ENCODE measurements at places on chromosomes 3 and 15.

DNA sequence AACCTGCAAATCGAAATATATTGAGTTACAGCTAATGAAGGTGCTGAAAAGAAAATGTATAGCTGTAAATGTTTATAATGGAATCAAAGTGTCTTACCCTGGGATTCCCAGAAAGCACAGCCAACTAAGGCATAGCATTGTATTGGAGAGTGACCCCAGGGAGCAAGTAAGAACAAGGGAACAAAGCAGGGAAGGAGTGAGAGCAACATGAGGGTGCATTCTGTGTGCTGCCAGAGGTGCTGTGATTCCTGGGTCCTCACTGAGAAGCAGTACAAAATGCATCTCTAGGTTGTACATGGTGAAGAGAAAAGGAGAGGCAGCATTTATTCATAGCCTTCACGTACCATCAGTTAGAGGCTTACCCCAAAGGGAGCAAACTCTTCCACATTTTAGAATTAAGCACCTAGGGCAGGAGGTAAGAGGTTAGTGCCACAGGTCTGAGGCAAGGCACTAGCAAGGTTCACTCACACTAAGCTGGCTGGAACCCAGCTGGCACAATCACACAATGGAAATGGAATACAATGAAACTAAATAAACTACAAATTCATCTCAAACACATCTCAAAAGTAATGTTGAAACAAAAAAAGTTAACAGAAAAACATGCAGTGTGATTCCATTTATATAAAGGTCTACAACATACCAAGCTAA is 151.5 kb upstream of the C2CD4B start:
- DNase-seq, result no peak

GRCh38 chr15:77739591-77740378 is 107.1 kb upstream of the LINGO1 start:
- DNase-seq, result no peak

- peak; percentile 70 for DNase-seq
These were observed 101.5 kb downstream of the MYRIP start for GRCh38 chr3:39910826-39911464.

- no peak for DNase-seq
These were observed 56.8 kb upstream of the LCTL start for GRCh38 chr15:66622591-66623022.

- DNase-seq, result no peak
These were observed 15.6 kb downstream of the B4GALT4 start for GRCh38 chr3:119225121-119225520.

DNA sequence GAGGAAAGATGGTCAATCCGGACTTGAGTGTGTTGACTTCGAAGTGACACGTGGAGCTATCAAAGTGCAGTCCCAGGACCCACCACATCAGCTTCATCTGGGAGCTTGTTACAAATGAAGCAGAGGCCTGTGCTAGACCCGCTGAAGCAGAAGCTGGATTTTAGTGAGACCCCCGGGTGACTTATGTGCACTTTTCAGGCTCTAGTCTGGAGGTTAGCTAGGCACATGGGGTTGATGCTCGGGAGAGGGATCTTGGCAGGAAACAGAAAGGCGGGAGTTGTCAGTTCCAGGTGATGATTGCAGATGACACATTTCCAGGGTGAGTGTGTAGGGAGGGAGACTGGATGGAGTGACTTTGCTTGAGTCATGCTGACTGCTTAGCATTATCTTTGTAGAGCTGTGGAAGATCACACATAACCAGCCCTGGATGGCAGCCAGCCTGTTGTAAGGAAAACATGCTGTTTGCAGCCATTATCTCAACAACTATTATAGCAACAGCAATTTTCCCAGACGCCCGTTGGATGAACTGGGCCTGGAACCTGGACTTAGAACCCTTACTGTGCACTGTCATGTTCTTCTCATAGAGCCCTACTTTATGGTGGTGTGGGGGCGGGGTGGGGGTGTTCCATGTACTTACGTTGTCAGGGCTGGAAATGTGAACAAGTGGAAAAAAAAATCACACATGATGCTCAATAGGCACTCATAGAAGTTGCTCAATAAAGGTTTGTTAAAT is 122.4 kb downstream of the THSD4 start:
- peak; percentile 91 for DNase-seq

DNA sequence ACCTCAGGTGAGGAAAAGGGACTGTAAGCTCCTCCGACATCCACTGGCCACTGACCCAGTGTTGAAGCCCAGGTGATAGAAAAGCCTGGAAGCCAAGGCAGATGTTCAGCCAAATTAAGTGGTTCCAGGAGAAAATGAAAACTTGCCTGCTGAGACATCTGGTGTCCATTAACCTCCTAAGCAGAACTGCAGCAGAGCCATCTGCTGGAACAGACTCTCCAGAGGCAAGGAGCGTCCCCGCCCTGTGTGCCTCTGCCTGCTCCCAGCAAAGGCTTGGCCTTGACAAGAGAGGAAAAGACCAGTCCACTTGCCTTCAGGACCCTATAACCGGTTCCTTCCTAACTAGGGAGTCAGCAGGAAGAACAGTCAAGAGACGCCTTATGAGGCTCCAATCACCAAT is 48.2 kb downstream of the SRGAP3 start:
- DNase-seq, result no peak

GRCh38 chr3:42663581-42664437 is 10.3 kb downstream of the ZBTB47 start:
- DNase-seq, result no peak

GRCh38 chr3:65758438-65758837 is 280.3 kb downstream of the MAGI1 start:
- no peak for DNase-seq

DNA sequence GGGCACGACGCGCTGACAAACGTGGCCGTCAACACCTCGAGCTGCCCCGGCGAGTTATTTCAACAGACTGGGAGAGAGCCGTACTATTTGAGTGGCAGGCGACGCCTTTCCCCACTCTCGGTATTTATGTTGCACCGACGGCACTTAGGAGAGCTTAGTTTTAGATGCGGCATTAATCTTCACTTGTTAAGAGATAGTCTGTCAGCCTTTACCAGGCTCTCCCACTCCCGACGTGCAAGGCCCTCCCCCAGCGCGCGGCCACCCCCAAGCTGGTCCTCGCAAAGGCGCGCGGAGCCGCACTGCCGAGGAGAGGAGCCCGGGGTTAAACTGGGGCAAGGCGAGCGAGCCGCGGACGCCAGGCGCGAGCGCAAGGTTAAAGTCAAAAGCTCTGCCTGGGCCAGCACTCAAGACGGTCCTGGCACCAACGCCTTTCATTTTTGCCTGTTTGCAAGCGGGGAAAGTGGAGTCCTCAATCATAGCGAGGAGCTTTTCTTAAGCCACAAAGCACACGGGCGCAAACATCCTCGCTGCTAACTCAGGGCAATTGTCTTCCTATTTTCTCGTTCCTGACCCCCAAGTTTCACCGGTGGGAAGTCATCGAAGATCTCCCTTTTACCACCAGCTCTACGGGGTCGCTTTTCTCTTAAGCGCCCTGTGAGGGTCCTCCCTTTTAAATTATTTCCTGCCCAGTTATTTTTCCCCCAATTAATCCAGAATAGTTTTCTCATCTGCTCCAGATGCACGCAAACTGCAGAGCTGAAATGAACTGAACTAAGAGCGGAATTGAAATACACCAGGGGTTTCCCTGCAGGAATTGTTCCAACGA is 86.6 kb downstream of the NR2F2 start:
- DNase-seq, result no peak

GRCh38 chr3:83523470-83524073 is 1435.2 kb upstream of the CADM2 start:
- DNase-seq, result peak; percentile 67

GRCh38 chr15:41944313-41944940 is 27.9 kb downstream of the EHD4 start:
- peak; percentile 94 for DNase-seq

- DNase-seq, result no peak
These were observed 2.1 kb downstream of the PLA2G4F start for GRCh38 chr15:42154212-42154941.

DNA sequence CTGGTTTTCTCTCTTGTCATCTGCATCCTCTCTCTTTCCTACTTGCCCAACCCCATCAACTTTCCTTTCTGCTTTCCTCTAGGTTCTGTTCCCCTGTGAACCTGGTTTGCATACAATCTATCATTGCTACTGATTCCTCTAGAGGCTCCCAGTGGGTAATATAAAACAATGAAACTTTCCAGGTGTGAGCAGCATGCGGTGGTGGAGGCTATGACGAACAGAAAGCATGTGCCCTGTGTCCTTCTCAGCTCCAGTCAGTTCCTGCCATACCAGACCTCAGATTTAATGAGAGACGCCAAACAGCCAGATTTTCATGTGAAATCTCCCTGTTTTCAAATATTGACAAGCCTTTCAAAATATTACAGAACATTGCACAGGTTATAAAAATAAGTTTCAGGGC is 3.5 kb upstream of the ACAP2 start:
- no peak for DNase-seq

GRCh38 chr3:142705198-142705597 is 18.6 kb upstream of the TRPC1 start:
- no peak for DNase-seq

GRCh38 chr3:43223670-43224364 is 62.5 kb upstream of the SNRK start:
- DNase-seq, result peak; percentile 26

GRCh38 chr15:63308491-63308890 is 31.1 kb downstream of the APH1B start:
- no peak for DNase-seq

- DNase-seq, result peak; percentile 73
These were observed 57.5 kb upstream of the GCNT3 start for GRCh38 chr15:59553879-59554735.

GRCh38 chr3:16102905-16103364 is 71.5 kb upstream of the GALNT15 start:
- DNase-seq, result peak; percentile 90

GRCh38 chr3:35965908-35966307 is 326.6 kb downstream of the ARPP21 start:
- peak; percentile 55 for DNase-seq

All from astrocyte of the spinal cord (primary cell).